ENCODE measurements at places on chromosomes 12 and 14. TPM values are rescaled to one million over a fixed set of nuclear protein-coding genes. Genes with fewer than 3 reads are reported as not detected.

- no peak overlapping the region for H3K4me3 ChIP-seq
- no peak overlapping the region for H3K27ac ChIP-seq
- no peaks in the 10 kb centered on the region for H3K36me3 ChIP-seq
- no peaks in the 10 kb centered on the region for H3K4me1 ChIP-seq
These were observed 40.5 kb downstream of the KCNA5 start for GRCh38 chr12:5083955-5084849.

KRT83 gene
- not detected for total RNA-seq

DNA sequence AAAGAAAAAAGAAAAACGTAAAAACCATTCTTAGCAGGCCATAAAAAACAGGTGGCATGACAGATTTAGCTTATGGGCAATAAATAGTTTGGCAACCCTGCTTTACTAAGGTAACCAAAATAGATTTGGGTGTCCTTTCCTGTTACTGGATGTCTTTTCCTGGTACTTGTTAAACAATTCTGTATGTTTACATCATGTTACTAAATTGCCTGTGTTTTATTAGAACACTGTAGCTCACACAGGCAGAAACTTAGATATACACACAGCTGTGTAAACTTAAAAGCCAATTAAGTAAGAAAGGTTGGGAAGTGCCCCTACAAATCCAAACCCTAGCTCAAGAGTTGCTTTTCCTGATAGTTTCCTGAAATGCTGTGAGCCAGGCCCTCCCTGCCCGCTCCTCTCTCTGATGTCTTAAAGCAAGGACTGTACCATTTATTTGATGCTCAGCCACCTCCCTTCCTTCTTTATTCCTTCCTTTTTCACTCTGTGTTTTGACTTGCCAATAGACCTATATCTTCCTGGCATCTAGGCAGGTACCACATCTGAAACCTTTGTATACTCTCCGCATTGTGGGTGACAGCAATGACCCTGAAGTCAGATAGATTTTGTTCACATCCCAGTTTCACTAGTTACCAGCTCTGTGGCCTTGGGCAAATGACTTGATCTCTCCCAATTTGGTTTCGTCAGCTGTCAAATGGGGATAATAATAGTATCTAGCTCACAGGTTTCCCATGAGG, 3.7 kb upstream of the CAMKK2 start:
- peaks cover 5% of the 10 kb centered on the region for H3K36me3 ChIP-seq
- H3K27me3 ChIP-seq: no peaks in the 10 kb centered on the region
- no peak overlapping the region for H3K4me3 ChIP-seq
- H3K27ac ChIP-seq: no peak overlapping the region
- DNase-seq: no peak

- peaks cover 52% of the 10 kb centered on the region for H3K4me1 ChIP-seq
- peak overlapping the region; percentile 53 for H3K4me3 ChIP-seq
- H3K36me3 ChIP-seq: peaks cover 48% of the 10 kb centered on the region
These were observed 1.6 kb downstream of the GMPR2 start for GRCh38 chr14:24234095-24235005.

GRCh38 chr14:79698298-79698711, 513.0 kb downstream of the DIO2 start:
- no peak overlapping the region for H3K27ac ChIP-seq
- H3K36me3 ChIP-seq: no peaks in the 10 kb centered on the region
- H3K27me3 ChIP-seq: no peaks in the 10 kb centered on the region
- DNase-seq: no peak
- no peaks in the 10 kb centered on the region for H3K4me1 ChIP-seq
- no peak overlapping the region for H3K4me3 ChIP-seq

CCDC197 gene
- total RNA-seq: not detected

GRCh38 chr12:52207895-52208294, 16.1 kb upstream of the KRT80 start:
- no peak overlapping the region for H3K4me3 ChIP-seq
- H3K4me1 ChIP-seq: peaks cover 4% of the 10 kb centered on the region
- peaks cover 14% of the 10 kb centered on the region for H3K27me3 ChIP-seq
- no peaks in the 10 kb centered on the region for H3K36me3 ChIP-seq
- no peak overlapping the region for H3K27ac ChIP-seq
- no peak for DNase-seq
